ENCODE measurements at places on chromosomes 11 and 22.
A peak's percentile ranks its signal among the peaks of the same experiment; 100 is the strongest.

GRCh38 chr11:114155116-114155515 lies 95.6 kb downstream of the ZBTB16 start:
- DNase-seq, result no peak

DNA sequence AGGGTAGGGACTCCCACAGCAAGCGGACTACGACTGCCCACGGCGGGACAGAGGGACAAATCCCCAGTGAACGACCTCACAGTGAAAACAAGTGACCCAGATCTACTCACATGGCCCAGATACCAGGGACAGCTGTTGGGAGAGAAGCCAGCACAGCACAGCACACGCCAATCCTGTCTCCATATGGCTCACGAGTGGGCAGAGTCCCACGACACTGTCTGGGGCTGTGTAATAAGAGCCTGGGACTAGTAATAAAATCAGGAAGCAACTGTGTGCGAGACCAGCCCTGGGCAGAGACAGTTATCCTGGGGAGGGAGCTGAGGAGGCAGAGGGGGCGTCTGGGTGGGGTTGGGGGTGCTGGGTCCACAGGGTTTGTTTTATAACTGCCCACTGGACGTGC lies 385.0 kb downstream of the CTTN start:
- no peak for DNase-seq

DNA sequence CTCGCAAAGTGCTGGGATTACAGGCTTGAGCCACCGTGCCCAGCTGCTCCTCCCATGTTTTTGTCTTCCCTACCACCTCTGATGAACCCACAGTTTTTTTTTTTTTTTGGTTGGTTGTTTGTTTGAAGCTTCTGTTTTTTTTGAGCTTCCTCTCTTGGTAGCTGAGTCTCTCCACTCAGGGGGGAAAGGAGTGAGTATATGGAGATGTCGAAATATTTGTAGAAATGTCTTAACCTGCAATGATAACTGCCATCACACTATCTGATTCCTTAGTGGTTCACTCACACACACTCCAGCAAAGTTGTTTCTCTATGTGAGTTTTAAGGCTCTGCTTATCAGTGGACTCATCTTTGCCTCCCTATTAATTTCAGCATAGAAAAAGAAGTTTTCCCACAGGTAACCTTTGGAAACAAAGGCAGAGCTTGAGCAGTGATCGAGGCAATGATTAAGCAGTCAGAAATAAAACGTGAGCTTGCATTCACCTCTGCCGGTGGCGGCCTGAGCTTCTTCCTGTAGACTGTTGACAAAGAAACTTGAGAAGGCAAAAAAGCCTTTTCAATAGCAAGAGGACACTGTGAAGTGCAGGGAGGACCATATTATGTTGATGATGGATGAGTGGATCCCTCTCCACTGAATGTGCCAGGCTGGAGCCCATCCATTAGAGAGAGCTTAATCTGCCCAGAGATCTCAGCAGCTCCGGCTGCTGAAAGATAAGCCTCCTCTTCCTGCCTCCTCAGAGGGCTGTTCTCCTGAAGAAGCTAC lies 29.0 kb upstream of the RASSF10 start:
- peak; percentile 47 for DNase-seq

DNA sequence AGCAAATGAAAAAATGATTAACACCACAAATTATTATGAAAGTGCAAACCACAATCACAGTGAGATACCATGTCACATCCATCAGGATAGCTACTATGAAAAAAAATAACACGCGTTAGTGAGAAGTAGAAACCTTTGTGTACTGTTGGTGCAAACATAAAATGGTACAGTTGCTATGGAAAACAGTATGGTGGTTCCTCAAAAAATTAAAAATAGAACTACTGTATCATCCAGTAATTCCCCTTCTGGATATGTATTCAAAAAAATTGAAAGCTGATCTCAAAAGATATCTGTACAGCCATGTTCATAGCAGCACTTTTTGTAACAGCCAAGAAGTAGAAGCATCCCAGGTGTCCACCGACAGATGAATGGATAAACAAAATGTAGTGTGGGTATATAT lies 43.4 kb downstream of the CCDC81 start:
- DNase-seq, result no peak

- DNase-seq, result no peak
These were observed 20.3 kb downstream of the CCDC83 start for GRCh38 chr11:85875505-85875904.

DNA sequence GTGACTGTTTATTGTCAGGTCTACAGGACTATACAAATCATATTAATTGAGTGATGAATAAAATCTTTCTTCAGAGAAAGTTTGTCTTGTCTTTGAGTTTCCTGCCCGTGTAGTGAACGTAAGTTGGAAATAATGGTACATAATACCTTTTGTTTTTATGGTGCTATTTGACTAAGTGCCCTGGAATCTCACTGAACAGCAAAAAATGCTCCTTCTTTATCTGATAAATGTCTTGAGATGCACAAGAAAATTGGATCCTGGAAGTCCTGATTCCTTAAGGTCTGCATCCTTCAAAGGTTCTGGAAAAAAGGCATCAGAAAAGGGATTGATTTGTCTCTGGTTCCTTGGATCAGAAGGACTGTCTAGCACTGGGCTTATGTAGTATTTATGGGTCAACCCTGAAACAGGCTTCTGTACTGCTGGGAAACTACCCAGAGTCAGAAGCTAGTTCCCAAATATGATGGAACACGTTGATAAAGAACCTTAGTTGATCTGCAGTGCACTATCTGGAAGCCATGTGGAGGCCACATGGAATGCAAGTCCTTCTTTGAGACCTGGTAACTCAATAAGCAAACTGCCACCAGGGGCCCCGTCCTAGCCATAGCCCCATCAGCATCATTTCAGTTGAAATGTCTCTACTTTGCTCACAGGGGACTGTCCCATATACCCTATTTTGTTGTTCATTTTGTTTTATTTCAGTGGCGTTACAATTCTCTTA lies 100.6 kb upstream of the CD44 start:
- DNase-seq, result no peak

All from right kidney (tissue), 9 donors.